ENCODE measurements at places on chromosomes 7 and 10. TPM values are rescaled to one million over a fixed set of nuclear protein-coding genes. Genes with fewer than 3 reads are reported as not detected.

SEMA4G gene
- total RNA-seq: 15.3 TPM

NODAL gene
- total RNA-seq: not detected

GRID2IP gene
- 0.18 TPM for total RNA-seq

C1QL3 gene
- total RNA-seq: not detected

ZNF804B gene
- total RNA-seq: not detected

GNGT1 gene
- total RNA-seq: not detected

ZFAND2A gene
- 24.7 TPM for total RNA-seq

BLNK gene
- 13.1 TPM for total RNA-seq

TRPV5 gene
- 0.22 TPM for total RNA-seq

PPP1R17 gene
- total RNA-seq: not detected

NPFFR1 gene
- total RNA-seq: 4.8 TPM

PTPN12 gene
- 166 TPM for total RNA-seq

PRLHR gene
- total RNA-seq: not detected

SSMEM1 gene
- not detected for total RNA-seq

FANK1 gene
- 2.1 TPM for total RNA-seq

CPN1 gene
- not detected for total RNA-seq

CALHM1 gene
- total RNA-seq: not detected
